Activated T-cell treated with anti-CD3 and anti-CD28 coated beads, Interleukin-2, amount 50 U/mL, for 48 hours (primary cell): ENCODE measurements at places on chromosomes 7 and 10.

- DNase-seq: no peak
Measured at GRCh38 chr10:86827639-86828038, 71.2 kb downstream of the BMPR1A start.

- no peak for DNase-seq
Measured at GRCh38 chr10:43151371-43151770, 13.1 kb downstream of the CSGALNACT2 start.

DNA sequence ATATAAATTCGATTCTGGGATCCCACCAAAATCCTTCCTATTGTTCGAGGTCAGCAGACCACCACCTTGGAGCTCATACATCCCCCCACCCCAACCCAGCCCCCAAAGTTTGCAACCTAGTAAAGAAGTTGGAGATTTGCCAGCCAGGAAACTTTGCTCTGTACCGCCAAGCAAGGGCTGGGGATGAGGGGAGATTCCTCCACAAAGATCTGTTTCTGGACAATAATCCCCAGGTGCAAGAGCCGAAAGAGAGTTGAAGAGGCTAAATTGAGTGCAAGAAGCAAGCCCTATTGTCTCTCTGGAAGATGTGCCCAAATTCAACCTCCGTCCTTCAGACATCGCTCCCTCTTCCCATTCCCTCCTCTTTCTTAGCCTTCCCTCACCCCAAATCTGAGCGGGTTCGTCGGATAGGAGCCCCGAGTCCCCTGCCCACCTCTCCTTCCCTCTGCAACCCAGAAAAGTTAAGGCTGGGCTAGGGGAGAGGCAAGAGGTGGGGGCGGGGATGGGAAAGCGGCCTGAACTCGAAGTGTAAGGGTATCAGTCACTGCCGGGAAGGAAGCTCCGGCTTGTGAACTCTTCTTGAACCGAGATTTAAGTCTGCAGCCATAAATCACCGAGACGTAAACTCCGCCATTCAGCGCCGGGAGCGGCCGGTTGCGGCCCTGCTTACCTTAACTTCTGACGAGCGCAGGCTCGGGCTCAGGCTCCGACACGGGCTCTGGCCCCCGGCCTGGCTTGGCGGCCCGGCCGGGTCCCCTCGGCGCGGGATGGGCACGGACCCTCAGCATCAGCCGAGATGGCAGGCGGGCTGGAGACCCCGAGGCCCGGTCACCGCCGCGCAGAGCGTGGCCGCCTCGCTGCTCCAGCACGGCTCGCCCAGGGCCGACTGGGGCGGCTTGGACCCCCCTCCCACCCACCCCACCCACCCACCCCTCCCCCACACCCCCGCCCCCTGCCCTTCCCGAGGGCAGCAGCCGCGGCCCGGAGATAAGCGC, 10.8 kb upstream of the HOXA2 start:
- DNase-seq: no peak

GRCh38 chr10:57015595-57016318, 654.7 kb upstream of the ZWINT start:
- no peak for DNase-seq

GRCh38 chr7:65338346-65338745, 35.3 kb upstream of the ZNF92 start:
- DNase-seq: no peak

DNA sequence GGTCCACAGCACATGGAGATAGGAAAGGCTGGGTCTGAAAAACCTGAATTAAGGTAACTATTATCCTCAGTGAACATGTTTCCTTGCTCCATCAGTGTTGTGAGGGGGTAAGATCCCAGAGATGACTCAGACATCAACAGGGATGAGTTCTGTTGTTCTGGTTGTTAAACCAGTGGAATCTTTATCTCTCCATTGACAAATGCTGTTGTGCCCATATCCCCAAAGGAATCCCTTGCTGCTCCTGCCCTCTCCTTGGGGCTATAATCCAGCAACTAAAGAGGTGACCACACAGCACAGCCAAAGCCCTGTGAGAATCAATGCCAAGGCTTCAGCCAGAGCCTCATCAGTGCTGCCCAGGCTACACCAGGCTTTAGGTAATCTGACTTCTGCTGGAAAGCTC, 113.4 kb downstream of the JAZF1 start:
- DNase-seq: no peak

GRCh38 chr7:30997316-30997715, 33.6 kb downstream of the GHRHR start:
- no peak for DNase-seq

- DNase-seq: peak; percentile 75
Measured at GRCh38 chr10:49592726-49593563, 17.2 kb upstream of the SLC18A3 start.

GRCh38 chr7:100563809-100564400, 9.8 kb downstream of the SAP25 start:
- peak; percentile 90 for DNase-seq

DNA sequence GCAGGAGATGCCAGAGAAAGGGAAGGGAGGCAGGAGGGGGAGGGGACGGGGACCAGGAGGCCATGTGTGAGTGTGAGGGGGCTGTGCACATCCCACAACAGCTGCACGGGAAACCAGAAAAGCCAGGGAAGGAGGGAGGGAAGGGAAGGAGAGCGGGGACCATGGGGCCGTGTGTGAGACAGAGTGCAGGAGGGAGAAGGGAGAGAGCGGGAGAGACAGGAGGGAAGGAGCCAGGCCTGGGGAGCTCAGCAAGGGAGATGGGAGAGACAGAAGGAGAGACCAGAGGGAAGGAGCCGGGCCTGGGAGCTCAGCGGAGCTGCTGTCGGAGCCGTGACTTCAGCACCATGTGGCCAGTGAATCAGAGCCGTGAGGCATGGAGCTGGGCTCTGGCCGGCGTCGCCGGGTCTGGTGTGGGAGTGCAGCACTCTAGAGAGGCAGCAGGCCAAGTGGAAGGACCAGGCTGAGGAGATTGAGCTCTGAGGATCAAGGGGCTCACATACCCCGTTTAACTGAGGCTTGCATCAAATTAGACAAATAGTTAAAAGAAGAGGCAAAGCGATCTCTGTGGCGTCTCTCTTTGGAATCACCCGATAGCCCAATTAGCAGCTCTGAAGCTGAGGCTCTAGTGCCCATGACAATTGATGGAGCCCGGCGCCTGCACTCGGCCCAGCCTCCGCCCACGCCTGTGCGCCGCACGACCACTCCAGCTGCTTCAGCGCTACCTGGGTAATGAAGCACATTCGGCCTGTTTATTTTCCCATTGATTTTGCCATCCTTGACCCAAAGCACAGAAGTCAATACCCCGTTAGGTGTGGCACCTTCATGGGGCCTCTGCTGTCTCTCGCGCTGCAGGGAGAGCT, 150.4 kb downstream of the MAD1L1 start:
- DNase-seq: no peak

DNA sequence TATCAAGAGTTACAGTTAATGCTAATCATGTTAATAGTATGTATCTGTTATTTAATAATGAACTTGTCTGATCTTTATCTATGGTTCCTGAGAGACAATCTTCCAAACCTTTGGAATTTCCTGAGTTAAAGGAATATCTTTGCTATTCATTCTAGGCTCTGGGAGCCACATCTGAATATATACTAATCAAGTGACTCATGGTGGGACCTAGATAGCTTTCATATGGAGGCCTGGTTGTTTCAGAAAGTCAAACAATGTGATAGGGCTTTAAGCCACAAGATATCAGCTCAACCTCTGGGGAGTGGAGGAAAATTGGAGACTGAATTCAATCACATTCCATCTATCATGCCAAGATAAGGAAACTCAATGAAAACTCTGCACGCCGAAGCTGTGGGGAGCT, 746.4 kb downstream of the TNS3 start:
- no peak for DNase-seq

DNA sequence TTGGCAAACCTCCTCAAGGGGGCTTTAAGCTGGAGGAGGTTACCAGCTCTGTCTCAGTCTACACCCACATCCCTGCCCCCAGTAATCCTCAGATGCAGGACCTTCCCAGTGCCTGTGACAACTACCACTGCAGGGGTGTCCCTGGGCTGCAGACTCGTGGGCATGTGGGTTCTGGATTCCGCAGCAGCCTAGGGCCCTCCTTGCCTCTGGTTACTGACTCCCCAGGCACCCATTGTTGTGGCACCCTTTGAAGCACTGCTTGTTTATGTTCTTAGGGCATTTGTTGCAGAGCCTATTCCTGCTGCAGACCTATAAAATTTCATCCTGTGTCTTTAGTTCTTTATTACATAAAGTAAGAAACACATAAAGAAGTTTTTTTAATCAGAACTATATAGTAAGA, 51.1 kb upstream of the GJD4 start:
- DNase-seq: no peak

- DNase-seq: no peak
Measured at GRCh38 chr7:41892356-41893100, 189.6 kb upstream of the INHBA start.

- no peak for DNase-seq
Measured at GRCh38 chr7:157271991-157272324, 64.8 kb upstream of the DNAJB6 start.

DNA sequence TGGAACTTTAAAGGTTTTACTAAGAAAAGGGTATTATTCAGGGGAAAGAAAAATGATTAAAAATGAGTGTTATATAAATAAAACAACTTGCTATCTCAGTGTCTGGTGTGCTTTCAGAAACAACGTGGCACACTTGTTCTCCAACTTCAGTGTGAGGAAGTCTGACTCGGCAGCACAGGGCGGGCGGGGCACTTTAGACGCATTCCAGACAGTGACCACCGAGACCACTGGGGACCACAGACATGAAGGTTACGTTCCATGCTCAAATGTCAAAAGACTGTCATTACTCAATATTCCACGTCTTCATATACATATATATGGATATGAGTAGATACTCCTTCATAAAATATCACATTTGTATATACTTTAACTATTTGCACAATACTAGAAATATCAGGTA, 87.0 kb downstream of the LARP4B start:
- no peak for DNase-seq

- DNase-seq: no peak
Measured at GRCh38 chr10:79178614-79179163, 109.9 kb downstream of the ZMIZ1 start.

DNA sequence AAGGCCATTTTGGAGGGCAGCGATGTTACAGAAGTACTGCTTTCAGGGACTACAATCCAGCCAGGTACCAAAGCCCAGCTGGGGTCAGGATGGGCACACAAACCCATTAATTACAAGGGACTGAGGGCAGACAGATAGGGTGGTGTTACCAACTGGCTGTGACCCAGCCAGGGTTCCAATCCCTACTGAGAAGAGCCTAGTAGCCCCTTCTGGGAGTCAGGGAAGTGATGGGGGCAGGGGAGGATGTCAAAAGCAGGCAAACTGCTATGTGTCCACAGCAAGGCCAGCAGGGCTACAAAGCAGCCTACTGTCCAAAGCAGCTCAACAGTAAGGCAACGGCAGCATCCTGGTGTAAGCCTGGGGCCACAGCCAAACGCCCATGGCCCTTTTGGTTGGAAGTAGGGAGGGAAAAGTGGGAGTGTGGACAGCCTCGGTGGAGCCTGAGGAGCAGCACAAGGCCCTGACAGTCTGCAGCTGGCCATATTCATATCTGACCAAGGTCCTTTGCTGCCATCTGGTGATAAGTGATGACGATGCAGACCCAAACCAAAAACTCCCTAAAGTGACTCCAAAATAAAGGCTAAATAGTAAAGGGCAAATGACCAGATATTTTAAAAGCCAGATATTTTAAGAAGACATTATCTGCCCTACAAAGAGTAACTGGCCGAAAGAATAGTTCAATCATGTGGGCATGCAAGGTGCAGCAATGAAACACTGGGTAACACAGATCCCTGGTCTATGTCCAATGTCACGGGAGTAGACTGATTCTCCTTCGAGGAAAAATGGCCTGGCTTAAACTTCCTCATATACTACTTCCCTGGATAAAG, 56.9 kb downstream of the XPNPEP1 start:
- no peak for DNase-seq

DNA sequence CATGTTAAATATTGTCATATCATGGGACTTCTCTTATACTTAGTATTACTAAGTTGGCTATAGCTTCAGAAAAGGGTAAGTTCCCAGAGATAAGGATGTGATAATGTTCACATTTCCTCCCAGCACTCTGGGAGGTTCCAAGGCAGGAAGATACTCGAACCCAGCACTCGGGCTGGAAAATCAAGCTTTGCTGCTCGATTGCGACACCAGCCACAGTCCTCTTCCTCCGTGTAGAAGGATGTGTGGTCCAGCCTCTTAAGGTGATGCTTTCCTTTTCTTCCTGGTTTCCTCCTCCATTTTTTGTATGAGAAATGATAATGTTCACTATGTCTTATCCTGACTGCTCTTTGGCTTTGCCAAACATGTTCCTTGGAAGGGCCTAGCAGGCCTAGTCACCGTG, 3.2 kb downstream of the BMS1 start:
- no peak for DNase-seq

DNA sequence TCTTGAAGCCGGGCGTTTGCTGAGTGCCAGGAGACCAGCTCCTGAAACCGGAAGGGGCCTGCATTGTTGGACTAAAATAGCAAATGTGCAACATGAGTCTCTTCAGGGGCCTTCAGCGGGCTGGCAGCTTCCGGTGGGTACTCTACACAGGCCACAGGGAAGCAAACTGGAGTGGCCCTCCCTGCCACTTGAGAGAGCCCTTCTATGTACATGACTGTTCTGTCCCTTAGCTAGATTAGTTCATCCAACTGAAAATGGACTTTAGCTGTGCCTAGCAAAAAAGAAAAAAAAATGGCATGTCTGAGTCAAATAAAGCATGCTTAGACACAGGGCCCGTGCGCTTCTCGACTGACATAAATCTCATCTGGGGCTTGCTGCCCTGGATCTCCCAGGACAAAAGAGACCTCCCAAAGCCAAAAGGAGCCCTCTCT, 115.3 kb upstream of the TCF7L2 start:
- no peak for DNase-seq

DNA sequence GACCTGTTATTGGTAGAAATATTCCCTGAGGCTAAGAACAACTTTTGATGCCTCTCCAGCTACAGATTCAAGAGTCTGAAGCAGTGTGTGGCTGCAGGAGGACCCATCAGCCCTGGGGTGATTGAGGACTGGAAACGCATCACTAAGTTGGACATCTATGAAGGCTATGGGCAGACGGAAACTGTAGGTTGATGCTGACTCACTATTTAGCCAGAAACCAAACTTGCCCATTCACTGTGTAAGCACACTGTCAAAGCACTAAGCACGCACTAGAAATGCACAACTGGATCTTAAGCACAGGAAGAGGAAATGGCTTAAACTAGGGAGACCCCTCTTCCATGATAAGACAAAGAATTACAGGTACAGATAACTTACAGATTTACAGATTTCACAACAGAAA, 20.8 kb downstream of the ACSM6 start:
- no peak for DNase-seq

GRCh38 chr7:50674299-50674698, 108.4 kb downstream of the GRB10 start:
- no peak for DNase-seq

GRCh38 chr7:72321081-72321480, 91.1 kb downstream of the CALN1 start:
- DNase-seq: no peak

- DNase-seq: no peak
Measured at GRCh38 chr10:71790749-71791440, 17.6 kb upstream of the VSIR start.

GRCh38 chr10:96704563-96704962, 15.8 kb downstream of the PIK3AP1 start:
- no peak for DNase-seq

GRCh38 chr7:115734641-115735040, 295.9 kb downstream of the TFEC start:
- DNase-seq: no peak
